AG10803 (cell line): ENCODE measurements at places on chromosomes 16 and 17.

- peak; percentile 66 for DNase-seq
Measured at GRCh38 chr17:44557651-44558285, 484 bp downstream of the FZD2 start.

- no peak for DNase-seq
Measured at GRCh38 chr16:89821438-89822187, 5.2 kb upstream of the FANCA start.

GRCh38 chr17:2111691-2112090 lies 56.8 kb downstream of the HIC1 start:
- DNase-seq, result peak; percentile 76

GRCh38 chr16:83723244-83723643 lies 84.5 kb upstream of the HSBP1 start:
- peak; percentile 27 for DNase-seq

DNA sequence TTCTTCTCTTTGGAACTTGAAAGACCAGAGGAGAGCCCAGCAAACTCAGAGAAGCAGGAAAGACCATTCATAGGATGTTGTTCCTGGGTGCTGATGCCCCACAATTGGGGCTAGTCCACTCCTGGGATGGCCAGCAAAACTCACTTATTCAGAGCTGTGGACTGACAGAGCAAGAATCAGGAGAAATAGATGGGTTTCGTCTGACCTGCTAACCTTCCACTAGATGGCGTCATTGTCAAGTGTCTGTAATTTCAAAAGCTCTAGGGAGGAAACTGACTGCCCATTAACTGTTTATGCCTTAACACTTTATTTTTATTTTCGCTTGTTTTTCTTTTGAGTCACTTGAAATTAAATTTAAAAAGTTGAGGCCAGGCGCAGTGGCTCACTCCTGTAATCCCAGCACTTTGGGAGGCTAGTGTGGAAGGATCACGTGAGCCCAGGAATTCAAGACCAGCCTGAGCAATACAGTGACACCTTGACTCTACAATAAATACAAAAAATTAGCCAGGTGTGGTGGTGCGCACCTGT lies 28.7 kb upstream of the MILR1 start:
- DNase-seq, result peak; percentile 79

- peak; percentile 38 for DNase-seq
Measured at GRCh38 chr17:46726206-46726605, 92.3 kb downstream of the WNT3 start.

- DNase-seq, result no peak
Measured at GRCh38 chr17:1641065-1641403, 4.5 kb downstream of the SCARF1 start.

GRCh38 chr16:565419-566330 lies 1.1 kb upstream of the NHLRC4 start:
- no peak for DNase-seq

DNA sequence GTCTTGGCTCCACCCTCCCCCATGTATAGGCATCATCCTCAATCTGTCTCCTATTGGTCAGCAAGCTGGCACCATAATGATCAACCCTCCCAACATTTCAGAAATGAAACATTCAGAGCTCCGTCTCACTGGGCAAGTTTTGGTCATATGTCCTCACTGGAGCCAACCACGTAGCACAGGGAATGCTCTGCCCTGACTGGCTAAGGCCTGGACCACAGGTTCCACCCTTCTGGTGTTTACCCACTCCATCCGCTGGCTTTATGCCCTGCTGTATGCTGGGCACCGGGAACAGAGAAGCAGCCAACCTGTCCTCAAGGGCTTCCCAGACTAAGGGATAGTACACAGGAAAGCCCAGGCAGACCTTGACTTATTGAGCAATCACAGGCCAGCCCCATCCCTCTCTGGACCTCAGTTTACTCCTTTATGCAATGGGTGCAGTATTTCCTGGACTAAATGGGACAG lies 20.5 kb downstream of the MYO15A start:
- peak; percentile 25 for DNase-seq

DNA sequence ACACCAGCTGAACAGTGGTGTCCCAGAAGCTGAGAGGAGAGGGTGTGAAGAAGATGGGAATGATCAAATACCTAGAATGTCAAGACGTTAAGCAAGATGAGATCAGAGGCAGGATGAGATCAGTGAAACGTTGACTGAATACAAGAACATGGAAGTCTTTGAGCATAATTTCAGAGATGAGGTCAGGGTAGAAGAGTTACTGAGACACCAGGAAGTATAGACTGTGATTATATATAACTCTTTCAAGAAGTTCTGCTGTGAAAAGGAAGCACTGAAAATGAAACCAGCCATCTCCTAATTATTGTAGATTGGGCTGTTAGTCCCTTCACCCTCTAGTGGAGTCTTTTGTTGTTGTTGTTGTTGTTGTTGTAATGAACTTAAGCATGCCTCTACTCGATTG lies 9.1 kb downstream of the SHCBP1 start:
- no peak for DNase-seq
